ENCODE measurements at places on chromosomes 5 and 9. TPM values are rescaled to one million over a fixed set of nuclear protein-coding genes. Genes with fewer than 3 reads are reported as not detected.

The FGF1 gene
- not detected for total RNA-seq

The OBP2B gene
- not detected for total RNA-seq

DNA sequence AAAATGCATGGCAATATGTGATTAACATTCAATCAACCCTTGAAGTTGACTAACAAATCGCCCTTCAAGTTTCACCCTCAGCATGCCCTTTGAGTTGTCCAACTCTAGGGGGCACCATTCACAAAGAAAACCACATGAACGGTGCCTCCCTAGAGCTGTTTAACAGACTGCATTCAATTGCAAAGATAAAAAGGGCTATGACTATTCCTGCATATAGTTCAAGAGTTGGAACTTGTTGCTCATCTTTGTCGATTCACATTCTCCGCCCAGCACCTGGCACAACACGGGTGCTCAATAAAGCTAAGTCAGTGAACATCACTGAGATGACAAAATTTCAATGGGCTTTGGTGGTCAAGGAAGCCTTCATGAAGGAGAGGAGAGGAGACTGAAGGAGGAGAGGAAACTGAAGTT, 69.6 kb upstream of the SLC30A5 start:
- H3K4me3 ChIP-seq = no peak overlapping the region
- DNase-seq = no peak
- H3K36me3 ChIP-seq = no peaks in the 10 kb centered on the region
- H3K27ac ChIP-seq = no peak overlapping the region

The BICD2 gene
- total RNA-seq = 26.7 TPM

DNA sequence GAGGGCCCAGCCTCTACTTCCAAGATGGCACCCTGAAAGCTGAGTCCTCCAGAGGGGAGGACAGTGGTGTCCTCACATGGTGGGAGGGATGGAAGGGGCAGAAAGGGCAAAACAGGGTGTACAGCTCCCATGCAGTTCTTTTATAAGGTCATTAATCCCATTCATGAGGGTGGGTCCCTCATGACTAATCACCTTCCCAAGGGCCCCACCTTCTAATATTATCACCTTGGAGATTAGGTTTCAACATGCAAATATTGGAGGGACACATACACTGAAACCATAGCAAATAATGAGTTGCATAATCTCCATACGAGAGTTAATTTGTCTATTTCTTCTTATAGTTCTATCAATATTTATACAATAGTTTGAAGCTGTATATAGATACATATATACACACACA, 5.8 kb upstream of the ZBTB43 start:
- H3K4me3 ChIP-seq = no peak overlapping the region
- no peak overlapping the region for H3K27ac ChIP-seq
- no peak for DNase-seq

DNA sequence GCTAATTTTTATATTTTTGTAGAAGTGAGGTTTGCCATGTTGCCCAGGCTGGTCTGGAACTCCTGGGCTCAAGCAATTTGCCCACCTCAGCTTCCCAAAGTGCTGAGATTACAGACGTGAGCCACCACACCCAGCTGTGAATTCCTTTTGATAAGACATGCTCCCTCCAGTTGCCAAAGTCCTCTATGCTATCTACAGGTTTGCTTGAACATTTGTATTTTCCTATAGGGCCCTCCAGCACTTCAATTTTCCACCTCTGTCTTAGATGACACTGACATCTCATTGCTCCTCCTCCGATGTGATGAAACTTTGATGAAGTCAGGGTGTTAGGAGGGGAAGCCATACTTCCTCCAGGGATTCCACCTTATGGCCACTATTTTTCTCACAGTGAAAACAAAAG, 25.2 kb upstream of the CTSV start:
- no peaks in the 10 kb centered on the region for H3K4me1 ChIP-seq
- no peaks in the 10 kb centered on the region for H3K27me3 ChIP-seq
- H3K36me3 ChIP-seq = no peaks in the 10 kb centered on the region
- H3K4me3 ChIP-seq = no peak overlapping the region
- DNase-seq = no peak

- no peak overlapping the region for H3K27ac ChIP-seq
- no peaks in the 10 kb centered on the region for H3K4me1 ChIP-seq
- no peaks in the 10 kb centered on the region for H3K27me3 ChIP-seq
- H3K4me3 ChIP-seq = no peak overlapping the region
Measured at GRCh38 chr9:85118990-85119755, 449.6 kb downstream of the NTRK2 start.

DNA sequence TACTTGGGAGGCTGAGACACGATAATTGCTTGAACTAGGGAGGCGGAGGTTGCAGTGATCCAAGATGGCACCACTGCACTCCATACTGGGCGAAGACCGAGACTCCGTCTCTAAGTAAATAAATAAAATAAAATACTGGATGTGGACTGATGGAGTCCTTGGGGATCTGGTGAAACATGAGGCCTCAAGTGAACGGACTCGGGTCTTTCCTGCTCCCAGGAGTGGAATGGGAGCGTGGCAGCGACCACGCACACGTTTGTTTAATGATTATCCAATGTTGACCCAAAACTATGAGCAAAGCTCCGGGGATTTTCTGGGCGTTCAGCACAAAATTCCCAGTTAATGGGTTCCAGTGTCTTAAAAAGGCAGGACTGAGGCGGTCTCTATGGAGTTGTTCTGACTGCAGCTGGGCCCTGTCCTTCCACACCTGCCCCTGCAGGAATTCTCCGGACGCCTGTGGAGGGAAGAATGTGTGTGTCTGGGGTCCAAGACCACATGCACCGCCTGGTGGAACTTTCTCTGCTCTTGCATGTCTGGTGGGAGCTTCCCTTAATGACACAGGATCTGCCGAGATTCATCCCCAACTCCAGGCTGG, 26.6 kb downstream of the NEK6 start:
- H3K4me3 ChIP-seq = no peak overlapping the region
- no peaks in the 10 kb centered on the region for H3K27me3 ChIP-seq
- no peaks in the 10 kb centered on the region for H3K36me3 ChIP-seq
- H3K4me1 ChIP-seq = peaks cover 17% of the 10 kb centered on the region

- peaks cover 3% of the 10 kb centered on the region for H3K4me1 ChIP-seq
- no peaks in the 10 kb centered on the region for H3K36me3 ChIP-seq
- H3K4me3 ChIP-seq = no peak overlapping the region
Measured at GRCh38 chr5:158952951-158953350, 146.8 kb downstream of the EBF1 start.

DNA sequence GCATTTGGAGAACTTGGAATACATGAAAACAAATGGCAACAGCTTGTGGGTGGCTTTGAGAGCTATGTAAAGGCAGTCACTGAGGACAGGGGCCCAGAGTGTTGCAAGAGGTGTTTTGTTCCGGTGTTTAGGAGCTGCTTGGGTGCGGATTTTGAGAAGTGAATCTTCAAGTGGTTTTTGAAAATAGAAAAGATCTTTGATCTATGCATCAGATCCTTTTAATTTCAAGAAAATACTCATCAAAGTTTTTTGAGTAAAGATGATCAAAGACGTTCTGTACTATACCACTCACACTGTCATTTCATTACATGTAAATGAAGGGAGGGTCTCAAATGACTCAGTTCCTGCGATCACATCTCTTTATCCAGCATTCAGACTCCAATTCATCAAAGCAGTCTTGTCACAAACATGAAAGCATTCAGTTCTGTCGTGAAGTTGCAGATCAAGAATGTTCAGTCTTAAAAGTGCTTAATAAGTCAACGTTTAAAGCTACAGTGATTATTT, 112.5 kb downstream of the WDR41 start:
- H3K4me1 ChIP-seq = peaks cover 20% of the 10 kb centered on the region
- no peaks in the 10 kb centered on the region for H3K27me3 ChIP-seq
- H3K4me3 ChIP-seq = no peak overlapping the region
- H3K27ac ChIP-seq = no peak overlapping the region
- no peaks in the 10 kb centered on the region for H3K36me3 ChIP-seq
- no peak for DNase-seq

The IPO11 gene
- 70.0 TPM for total RNA-seq

The TMEM174 gene
- not detected for total RNA-seq

- H3K4me1 ChIP-seq = no peaks in the 10 kb centered on the region
- H3K27ac ChIP-seq = peak overlapping the region; percentile 29
- H3K27me3 ChIP-seq = no peaks in the 10 kb centered on the region
- H3K4me3 ChIP-seq = peak overlapping the region; percentile 3
- DNase-seq = no peak
- H3K36me3 ChIP-seq = no peaks in the 10 kb centered on the region
Measured at GRCh38 chr5:10607023-10607665, 43.3 kb downstream of the ANKRD33B start.

The RNF183 gene
- not detected for total RNA-seq

DNA sequence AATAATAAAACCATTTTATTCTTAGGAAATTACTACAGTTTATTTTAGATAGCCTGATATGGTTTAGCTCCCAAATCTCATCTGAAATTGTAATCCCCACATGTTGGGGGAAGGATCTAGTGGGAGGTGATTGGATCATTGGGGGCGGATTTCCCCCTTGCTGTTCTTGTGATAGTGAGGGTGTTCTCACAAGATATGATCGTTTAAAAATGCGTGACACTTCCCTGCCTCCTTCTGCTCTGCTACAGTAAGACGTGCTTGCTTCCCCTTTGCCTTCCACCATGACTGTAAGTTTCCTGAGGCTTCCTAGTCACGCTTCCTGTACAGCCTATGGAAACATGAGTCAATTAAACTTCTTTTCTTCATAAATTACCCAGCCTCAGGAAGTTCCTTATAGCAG, 122.4 kb upstream of the FGF10 start:
- no peaks in the 10 kb centered on the region for H3K4me1 ChIP-seq
- H3K4me3 ChIP-seq = no peak overlapping the region
- no peak overlapping the region for H3K27ac ChIP-seq
- DNase-seq = no peak
- no peaks in the 10 kb centered on the region for H3K27me3 ChIP-seq
- H3K36me3 ChIP-seq = no peaks in the 10 kb centered on the region

DNA sequence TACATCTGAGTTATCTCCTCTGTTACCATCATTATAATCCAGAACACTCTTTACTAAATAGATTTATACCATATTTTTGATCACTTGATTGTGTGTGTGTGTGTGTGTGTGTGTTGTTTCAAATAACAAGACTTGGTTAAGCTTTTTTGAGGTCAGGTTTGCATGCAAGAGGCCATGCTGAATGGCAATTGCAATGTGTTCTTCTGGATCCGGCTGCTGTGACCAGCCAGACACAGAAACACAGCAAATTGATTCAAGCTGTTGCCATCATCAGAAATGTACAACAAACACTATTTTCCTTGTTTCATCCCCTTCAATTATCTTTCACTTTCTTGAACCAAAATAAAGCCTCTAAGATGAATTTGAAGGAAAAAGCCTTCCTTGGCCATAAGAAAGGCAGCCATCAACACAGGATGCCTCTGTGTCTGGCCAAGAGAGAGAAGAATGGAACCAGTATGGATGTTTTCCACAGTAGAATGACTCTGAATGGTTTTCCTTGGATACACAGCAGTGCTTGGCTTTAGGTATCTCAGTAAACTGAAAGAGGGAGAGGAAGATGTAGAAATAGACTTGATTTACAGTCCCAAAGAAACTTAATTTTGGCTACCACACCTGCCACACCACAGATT, 53.9 kb downstream of the DPYSL3 start:
- no peaks in the 10 kb centered on the region for H3K36me3 ChIP-seq
- H3K4me1 ChIP-seq = no peaks in the 10 kb centered on the region
- no peak overlapping the region for H3K4me3 ChIP-seq
- no peak overlapping the region for H3K27ac ChIP-seq
- no peak for DNase-seq

- no peak overlapping the region for H3K27ac ChIP-seq
- DNase-seq = no peak
- H3K36me3 ChIP-seq = no peaks in the 10 kb centered on the region
- H3K4me3 ChIP-seq = no peak overlapping the region
Measured at GRCh38 chr5:143614831-143615230, 197.1 kb upstream of the HMHB1 start.

DNA sequence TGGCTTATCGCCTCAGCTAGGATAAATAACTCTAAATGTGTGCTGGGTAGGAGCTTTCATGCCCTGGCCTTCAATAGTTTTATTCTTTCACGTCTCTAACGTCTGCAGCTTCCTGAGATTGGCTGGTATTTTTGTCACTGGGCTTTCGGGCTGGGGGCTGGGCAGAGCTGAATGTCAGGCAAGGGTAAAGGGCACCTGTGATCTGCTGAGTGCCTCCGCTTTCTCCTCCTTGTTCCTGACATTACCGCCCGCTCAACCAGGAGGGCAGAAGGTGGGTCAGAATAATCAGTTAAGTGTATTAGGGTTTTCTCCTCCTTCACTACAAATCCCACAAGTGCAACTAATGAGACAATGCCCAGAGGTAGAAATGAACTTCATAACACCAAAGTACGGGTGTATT, 216.6 kb downstream of the TSSK1B start:
- no peaks in the 10 kb centered on the region for H3K4me1 ChIP-seq
- no peak overlapping the region for H3K4me3 ChIP-seq
- no peak overlapping the region for H3K27ac ChIP-seq
- no peaks in the 10 kb centered on the region for H3K27me3 ChIP-seq
- no peak for DNase-seq

DNA sequence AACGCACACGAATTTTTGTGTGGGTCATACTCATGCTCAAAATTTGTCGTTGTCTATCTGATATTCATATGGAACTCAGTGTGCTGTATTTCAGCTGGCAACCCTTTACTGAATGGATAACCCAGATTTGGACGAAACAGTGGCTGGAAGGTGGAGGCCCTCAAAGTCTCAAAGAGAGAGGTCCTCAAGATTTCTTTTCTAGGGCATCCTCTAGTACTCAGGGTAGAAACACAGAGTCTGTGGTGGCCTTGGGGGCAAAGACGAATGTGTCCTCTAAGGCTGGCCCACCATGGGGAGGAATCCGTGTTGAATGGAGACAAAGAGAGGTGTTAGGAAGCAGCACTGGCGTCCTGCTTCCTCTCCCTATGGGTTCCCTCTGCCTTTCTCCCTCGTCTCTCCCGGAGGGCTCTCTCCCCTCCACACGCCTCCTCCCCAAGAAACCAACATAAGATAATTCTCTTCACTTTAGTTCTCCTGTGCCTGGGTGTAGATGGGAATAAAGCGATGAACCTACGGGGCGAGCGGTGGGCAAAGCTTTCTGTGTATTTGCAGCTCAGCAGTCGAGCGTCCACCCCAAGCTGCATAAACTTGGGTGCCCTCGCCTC, 333.7 kb downstream of the CWC27 start:
- peaks cover 22% of the 10 kb centered on the region for H3K4me1 ChIP-seq
- H3K4me3 ChIP-seq = peak overlapping the region; percentile 50
- H3K36me3 ChIP-seq = no peaks in the 10 kb centered on the region
- no peak overlapping the region for H3K27ac ChIP-seq
- no peak for DNase-seq

GRCh38 chr5:112614986-112615385, 122.7 kb upstream of the APC start:
- no peak for DNase-seq
- H3K36me3 ChIP-seq = no peaks in the 10 kb centered on the region
- no peaks in the 10 kb centered on the region for H3K4me1 ChIP-seq
- no peak overlapping the region for H3K4me3 ChIP-seq
